ENCODE measurements at places on chromosomes 16 and 17.

- DNase-seq: no peak
Measured at GRCh38 chr17:30534298-30534697, 57.1 kb downstream of the GOSR1 start.

- no peak for DNase-seq
Measured at GRCh38 chr17:46082257-46082656, 83.2 kb downstream of the STH start.

DNA sequence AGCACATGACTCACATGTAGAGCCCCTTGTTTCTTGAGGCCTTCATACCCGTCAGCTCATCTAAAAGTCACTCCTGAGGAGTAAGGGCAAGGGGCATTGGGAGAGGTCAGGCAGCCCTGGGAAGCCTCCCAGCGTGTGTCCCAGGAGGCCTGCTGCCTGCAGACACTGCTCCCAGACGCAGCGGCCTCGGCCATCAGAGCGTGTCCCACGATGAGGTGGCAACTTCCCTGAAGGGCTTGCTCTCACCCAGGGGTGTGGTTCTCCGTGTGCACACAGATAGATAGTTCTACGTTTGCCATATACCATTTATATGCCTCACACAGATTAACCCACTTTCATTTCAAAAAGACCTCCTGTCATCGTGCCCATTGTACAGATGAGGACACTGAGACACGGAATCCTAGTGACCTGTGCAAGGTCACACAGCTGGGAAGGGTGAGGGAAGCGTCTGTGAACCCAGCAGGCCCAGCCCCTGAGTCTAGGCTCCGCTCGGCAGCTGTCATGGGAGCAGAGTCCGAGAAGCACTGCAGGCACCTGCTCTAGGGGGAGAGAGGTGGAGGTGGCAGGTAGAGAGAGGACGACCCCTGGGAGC, 8.3 kb downstream of the TUBB3 start:
- no peak for DNase-seq

DNA sequence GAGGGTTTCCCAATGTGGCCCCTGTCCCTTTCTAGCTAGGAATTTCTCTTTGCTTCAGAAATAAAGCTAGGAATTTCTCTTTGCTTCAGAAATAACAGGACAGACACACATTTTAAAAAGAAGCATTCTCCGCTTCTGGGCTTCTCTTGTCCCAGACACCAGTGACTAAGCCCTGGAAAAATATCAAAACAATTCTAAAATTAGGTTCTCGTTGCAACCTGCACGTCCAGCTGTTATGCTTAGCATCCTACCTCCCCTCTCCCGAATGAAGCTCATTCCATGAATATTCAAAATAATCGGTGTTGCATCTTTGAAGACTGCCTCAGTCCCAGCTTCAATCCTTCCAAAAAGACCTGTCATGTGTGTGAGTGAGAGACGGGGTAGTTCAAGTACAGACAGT, 45.6 kb upstream of the WSCD1 start:
- DNase-seq: no peak

DNA sequence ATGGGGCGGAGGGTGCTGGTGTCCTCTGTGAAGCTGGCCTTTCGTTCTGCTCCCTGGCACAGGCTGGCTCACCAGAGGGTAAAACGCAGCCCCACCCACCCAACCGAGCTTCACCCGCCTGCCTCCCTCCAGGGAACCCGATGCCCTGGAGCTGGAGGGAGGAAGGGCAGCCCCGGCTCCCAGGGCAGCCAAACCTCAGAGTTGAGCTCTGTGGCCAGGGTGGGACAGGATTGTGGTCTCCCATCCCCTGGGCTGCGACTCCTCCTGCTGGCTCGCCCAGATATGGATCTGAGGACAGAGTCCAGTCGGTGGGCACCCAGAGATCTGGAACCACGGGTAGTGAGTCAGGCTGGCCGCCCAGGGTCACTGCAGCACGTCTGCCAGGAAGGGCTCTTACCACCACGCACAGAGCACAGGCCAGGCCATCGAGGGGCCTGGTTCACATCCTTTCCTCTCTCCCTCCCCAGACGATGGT, 42.6 kb upstream of the CHMP6 start:
- no peak for DNase-seq

- no peak for DNase-seq
Measured at GRCh38 chr16:66388350-66389139, 22.1 kb downstream of the CDH5 start.

- no peak for DNase-seq
Measured at GRCh38 chr17:63387656-63388340, 58.3 kb downstream of the CYB561 start.

DNA sequence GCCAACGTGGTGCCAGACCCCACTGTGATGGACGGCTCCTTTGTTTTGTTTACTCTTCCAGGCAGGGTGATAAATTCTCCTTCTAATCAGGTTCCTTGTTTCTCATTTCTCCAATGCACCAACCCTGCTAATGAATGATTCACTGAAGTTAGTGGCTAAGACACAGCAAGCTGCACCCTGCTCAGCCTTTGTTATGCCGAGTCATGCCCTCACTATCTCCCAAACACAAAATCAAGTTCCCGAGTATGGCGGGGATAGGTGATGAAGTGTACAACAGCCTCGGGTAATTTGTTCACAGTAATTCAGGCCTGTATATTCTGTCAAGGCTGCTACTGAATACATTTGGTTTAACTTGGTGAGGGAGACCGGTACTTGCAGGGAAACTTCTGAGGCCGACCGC, 83.8 kb upstream of the HS3ST4 start:
- no peak for DNase-seq

- no peak for DNase-seq
Measured at GRCh38 chr17:69870091-69870530, 204.9 kb upstream of the KCNJ16 start.

- no peak for DNase-seq
Measured at GRCh38 chr17:153851-154250, 16.5 kb downstream of the SCGB1C2 start.

DNA sequence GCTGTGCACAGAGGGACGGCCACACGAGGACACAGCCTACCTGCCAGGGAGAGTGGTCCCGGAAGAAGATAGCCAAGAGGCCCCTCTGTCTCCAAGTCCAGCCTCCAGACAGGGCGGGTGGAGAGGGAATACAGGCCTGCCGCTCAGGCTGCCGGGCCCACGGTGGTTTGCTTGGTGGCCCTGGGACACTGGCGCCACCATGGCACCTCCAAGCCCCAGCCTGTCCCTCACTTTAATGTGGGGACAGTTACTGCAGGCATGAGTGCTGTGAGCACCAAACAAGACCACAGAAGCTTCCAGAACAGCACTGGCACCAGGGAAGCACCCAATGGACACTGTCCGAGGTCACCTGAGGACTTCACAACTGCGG, 22.0 kb upstream of the CHMP6 start:
- DNase-seq: peak; percentile 50

GRCh38 chr17:36657763-36658490, 56.5 kb downstream of the MRM1 start:
- DNase-seq: peak; percentile 75

GRCh38 chr17:33287096-33287725, 5.9 kb downstream of the ASIC2 start:
- DNase-seq: no peak

- peak; percentile 79 for DNase-seq
Measured at GRCh38 chr17:42097691-42098631, at the start of gene ZNF385C. ZNF385C (minus strand) TSS chr17:42098473; CDS start chr17:42063056, 35,417 bp downstream.

DNA sequence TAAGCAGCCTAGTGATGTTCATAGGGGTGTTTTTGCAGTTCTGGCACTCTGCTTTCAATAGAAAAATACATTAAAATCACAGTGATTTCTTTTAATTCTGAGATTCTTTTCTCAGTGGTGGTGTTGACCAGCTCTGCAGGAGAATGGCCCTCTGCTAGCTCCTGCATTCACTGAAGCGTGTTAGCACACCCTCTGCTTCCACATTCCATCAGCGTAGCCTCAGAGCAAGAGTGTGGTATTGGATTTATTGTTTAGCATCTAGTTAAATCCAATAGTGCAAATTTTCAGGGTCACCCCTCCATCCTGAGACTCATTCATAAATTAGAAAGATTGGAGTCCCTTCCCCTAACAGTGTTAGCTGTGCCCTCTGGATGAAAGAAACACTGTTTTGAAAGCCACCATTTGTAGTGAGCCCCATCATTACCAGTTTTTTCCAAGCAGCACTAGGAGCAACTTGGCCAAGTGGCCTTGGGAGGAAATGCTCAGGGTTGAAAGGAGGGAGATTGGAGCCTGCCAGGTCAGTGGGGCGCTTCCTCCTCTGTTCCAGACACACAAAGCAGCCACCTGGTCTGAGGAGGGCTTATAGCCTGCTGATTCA, 45.7 kb downstream of the B9D1 start:
- DNase-seq: no peak

GRCh38 chr17:36889770-36890349, 47.4 kb upstream of the LHX1 start:
- no peak for DNase-seq
